Thoracic aorta (tissue), 2 donors: ENCODE measurements at places on chromosomes 1 and 21.

DNA sequence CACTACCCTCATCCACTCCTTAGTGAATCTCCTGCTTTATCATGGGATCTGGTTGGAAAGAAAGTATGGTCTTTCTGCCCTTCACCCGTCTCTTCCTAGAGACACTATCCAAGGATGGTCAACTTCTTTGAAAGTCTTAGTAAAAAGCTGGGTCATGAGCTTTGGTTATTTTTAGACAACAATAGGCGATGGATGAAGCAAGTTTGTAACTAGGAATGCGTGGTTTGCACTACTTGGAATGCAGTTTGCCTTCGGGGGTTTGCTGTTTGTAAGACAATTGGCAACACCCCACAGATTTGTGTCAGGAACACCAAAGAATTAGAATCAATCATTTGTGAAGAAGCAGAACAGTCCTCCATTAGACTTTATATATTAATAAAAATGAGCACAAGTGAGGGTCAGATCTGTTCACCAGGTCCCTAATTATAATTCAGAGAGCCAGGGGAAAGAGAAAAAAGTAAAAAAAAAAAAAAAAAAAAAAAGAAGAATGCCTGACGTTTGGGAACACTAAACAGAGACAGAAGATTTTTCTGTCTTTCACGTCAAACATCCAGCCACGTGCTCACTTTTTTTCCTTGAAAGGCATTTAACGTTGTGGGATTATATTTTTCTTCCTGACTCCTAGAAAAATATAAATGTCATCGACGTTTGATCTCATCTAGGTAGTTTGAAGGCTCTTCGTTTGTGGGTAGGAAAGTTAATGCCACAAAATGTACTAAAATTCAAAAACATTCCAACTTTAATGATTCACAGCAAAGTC lies 60.7 kb upstream of the BTG3 start:
- no peak for DNase-seq

GRCh38 chr1:19988267-19989006 lies 9.0 kb upstream of the PLA2G2A start:
- DNase-seq, result no peak

DNA sequence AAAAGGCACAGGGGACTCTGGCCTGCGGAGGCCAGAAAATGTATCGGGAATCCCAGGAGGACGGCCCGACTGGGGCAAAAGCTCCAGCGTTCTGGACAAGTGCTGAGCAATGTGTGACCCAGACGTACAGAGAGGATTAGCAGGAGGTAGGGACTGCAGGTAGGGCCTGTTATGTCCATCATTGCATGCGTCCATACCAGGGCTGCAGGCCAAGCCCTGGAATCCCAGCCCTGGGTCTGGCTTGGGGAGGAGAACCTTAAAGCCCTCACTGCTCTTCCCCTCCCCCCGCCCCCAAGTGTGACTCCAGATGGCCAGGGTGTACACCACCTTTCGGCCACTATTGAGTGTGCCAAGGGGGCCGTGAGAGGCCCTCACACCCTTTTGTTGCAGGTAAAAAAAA lies 2.0 kb downstream of the RNF207 start:
- DNase-seq, result no peak

DNA sequence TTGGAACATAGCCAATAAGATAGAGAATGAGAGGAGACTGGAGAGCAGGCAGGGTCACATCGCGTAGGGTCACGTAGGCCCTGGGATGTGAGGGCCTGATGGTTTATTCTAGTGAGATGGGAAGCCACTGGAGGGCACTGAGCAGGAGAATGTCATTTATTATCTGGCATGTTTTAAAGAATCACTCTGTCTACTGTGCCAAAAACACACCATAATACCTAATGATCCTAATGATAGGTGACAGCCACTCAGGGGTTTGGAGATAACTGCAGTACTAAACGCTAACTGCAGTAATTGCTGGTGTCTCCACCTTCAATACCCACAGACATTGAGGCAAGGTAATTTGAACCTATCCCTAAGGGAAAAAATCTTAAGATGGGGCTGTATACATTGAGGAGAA lies 185.4 kb downstream of the TTLL7 start:
- DNase-seq, result no peak

GRCh38 chr1:206916000-206916709 lies 5.6 kb downstream of the FCMR start:
- no peak for DNase-seq

GRCh38 chr1:17922833-17923232 lies 167.7 kb downstream of the ACTL8 start:
- no peak for DNase-seq

GRCh38 chr1:170214117-170215032 lies 68.6 kb downstream of the NTMT2 start:
- DNase-seq, result no peak

GRCh38 chr1:229184066-229184465 lies 86.8 kb upstream of the RAB4A start:
- DNase-seq, result no peak

DNA sequence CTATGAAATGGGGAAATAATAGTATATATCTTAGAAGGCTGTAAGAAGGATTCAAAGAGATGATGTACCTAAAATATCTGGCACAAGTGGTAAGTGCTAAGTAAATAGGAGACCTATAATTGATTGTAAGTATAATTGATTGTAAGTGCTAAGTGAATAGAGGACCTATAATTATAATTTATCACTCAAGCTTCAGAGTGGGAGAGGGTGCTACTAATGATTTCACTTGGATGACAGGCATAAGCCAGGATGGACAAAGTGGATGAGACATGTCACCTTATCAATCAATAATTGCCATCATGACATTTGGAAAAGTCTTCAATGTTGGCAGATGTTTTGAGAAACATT lies 11.2 kb downstream of the RCAN1 start:
- DNase-seq, result no peak

DNA sequence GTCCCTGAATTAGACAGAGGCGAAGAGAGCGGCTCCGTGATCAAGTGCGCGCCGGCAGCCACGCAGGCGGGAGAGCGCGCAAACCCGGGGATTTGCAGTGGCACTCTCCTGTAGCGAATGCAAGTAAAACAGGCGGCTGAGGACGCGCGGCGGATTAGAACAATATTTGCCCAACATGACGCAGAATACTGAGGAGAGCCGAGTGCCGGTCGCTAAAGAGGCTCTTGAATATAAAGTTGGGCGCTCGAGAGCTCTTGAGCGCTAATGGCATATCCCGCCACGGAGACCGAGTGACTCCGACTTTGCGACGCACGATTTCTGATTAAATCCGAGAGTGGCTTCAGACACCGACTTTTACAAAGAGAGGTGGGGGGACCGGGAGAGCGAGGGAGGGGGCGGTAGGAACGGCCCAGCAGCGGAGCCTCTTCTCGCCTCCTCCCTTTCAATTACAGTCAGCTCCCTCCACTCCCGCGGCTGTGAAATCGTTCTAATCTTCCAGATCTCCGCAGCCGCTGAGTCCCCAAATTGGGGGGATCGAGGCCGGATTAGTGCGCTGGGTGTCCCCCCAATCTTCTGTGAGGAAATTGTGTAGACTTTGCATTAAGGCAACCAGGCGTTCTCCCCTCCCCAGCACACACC lies 2.3 kb downstream of the PAX7 start:
- DNase-seq, result no peak

DNA sequence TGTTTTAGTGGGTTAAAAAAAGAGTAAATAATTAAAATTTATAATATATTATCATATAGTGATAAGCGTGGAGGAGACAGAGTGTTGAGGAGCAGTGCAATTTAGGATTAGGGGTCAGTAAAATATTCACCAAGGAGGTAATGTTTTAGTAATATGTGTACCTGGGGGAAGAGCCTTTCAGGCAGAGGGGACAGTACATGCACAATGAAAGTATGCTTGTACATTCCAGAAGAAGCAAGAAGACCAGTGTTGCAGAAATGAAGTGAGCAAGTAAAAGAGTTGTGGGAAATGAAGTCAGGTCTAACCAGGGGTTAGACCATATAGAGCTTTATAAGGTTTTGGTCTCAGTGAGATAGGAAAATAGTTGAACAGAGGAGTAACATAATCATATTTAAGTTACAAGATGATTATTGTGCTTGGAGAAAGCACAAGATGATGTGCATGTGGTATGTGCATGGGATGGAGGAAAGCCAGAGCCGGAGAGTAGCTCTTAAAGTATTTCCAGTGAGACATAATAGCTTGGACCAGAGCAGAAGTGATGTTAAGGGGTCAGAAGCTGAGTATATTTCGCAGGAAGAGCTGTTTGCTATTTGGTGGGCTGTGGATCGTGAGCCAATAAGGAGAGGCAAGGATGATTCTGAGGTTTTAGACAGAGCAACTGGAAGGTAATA lies 44.8 kb downstream of the SNX7 start:
- DNase-seq, result no peak

- no peak for DNase-seq
These were observed 78.6 kb upstream of the PBX1 start for GRCh38 chr1:164480285-164480907.

DNA sequence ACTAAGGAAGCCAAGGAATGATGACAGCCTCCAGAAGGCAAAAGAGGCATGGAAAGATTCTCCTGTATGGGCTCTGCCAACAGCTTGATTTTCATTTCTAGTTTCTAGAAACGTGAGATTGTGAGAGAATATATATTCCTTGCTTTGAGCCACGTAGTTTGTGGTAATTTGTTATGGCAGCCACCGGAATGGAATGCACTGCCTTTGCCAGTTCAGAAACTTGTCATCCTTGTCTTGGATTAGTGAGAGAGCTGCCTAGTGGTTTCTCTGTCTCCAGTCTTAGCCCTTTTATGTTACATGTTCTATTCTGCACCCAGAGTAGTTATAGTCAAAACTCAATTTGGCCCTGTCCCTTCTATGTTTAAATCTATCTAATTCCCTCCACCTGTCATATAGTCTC lies 216.0 kb upstream of the PTGFR start:
- no peak for DNase-seq

DNA sequence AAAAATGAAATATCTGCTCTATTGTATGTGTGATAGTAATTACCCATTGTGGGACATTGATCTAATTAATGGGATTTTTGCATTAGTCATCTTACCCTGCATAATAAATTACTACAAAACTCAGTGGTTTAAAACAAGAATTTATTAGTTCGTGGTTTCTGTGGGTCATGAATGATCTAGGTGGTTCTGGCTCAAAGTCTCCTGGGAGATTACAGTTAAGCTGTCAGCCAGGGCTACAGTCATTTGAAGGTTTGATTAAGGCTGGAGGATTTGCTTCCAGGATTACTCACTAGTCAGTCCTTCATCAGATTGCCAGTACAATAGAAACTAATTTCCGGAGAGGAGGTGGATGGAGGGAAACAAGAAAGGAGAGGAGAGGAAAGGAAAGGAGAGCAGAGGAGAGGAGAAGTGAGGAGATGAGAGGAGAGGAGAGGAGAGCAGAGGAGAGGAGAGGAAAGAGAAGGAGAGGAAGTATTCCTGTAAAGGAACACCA lies 60.4 kb upstream of the TNFSF4 start:
- no peak for DNase-seq

DNA sequence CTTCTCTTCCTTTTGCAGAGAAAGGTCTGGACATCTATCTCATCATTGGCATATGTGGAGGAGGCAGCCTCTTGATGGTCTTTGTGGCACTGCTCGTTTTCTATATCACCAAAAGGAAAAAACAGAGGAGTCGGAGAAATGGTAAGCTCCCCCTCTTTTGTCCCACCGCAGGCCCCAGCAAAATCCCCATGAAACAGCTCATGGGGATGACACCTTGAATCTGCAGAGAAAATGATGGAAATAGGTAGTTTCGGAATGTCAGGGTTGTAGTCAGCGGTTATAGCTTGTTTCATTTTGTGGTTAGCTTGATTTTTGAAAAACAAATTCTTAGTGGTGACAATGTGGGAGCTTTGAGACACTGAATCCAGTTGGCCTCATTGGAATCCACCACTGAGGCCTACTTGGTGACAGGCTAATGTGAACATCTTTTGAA lies 10.3 kb downstream of the CD2 start:
- no peak for DNase-seq

DNA sequence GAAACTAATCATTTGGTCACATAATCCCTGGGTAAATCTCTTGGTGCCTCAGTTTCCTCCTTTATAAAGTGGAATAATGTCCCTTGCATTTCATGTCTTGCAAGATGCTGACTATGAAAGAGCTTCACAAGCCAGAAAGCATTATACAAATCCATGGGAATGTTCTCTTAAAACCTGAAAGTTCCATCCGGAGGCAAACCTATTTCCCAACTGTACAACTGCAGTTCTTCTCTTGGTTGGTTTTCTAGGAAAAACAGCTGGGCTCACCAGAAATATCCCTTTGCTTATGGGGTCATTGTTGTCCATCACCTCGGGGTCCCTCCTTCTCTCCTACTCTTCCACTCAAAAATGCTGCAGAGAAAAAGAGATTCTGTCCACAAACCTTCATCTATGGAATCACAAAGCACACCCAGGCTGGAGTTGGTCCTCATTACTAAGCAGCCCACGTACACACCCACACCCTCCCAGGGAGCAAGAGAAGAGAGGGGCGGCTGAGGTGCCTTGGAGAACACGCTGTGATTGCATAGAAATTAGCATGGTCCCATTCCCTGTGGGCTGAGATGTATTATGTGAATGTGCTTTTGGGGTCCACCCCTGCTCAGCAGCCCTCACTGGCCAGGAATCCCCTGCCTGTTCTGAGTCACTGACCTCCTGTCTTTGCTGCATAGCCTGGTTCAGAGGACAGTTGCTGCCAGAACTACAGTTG lies 5.0 kb upstream of the PLXNA2 start:
- no peak for DNase-seq

- DNase-seq, result no peak
These were observed 91.7 kb downstream of the SIM2 start for GRCh38 chr21:36790616-36791015.

DNA sequence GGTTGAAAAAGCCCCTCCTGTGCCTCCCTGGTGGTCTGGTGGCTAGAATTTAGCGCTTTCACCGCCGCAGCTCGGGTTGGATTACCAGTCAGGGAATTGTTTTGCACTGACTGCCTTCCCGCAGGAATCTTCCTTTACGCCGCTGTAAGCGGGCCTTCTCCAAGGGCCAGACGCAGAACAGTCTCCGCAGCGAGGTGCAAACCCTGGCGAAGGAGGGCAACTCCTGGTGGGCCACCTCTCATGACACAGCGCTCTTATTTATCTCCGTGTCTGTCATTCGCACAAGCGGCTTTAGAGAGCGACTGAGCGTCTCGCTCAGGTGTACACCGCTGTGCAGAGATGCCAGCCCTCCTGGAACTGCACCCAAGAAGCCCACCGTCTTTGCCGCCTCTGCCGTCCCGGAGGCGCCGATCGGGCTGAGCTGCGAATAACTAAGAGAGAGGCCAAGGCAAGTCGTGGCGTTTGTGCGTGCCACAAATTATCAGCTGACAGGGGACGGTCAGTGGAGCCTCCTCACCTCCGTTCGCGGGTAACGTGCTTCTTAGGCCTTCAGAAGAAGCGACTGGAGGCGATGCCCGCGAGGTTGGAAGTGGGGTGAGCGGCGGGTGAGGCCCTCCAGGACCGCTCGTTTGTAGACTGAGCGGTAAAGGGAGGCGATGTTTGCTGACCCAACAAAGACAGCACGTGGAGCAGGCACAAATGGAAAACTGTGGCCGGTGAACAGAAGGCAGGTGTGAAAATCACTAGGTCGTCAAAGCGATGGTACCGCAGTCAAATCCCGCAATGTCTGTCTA lies 93.5 kb downstream of the PRKAB2 start:
- DNase-seq, result no peak
